GM18507 (cell line): ENCODE measurements at places on chromosomes 1 and 21.

GRCh38 chr1:184075055-184076029, 23.8 kb downstream of the TSEN15 start:
- DNase-seq, result no peak

DNA sequence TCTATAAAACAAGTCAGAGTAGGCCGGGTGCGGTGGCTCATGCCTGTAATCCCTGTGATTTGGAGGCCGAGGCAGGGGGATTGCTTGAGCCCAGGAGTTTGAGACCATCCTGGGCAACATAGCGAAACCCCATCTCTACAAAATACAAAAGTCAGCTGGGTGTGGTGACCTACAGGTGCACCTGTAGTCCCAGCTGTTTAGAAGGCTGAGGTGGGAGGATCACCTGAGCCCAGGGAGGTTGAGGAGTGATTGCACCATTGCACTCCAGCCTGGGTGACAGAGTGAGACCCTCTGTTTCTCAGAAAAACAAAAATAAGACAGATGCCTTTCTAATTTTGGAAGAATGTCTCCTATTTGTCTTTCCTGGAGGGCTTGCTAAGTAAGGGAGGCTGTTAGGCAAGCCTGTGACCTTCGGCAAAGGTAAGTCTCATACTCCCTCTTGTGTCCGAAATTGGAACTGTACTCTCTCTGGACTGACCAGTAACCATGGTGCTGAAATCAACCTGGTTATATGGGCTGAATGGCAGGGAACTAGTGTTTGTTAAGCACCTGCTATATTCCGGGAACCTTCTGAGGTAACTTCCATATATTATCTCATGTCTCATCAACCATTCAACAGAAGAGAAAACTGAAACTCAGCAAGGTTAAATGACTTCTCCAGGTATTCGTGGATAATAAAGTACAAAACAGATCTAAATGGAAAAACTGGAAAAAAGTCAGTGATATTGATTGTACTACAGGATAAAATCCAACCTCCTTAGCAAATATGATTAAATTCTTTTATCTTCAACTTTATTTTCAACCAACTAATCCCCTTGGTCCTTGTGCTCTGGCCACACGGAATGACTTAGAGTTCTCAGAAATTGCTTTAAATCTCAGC, 11.8 kb upstream of the RAB3B start:
- DNase-seq, result peak; percentile 70

DNA sequence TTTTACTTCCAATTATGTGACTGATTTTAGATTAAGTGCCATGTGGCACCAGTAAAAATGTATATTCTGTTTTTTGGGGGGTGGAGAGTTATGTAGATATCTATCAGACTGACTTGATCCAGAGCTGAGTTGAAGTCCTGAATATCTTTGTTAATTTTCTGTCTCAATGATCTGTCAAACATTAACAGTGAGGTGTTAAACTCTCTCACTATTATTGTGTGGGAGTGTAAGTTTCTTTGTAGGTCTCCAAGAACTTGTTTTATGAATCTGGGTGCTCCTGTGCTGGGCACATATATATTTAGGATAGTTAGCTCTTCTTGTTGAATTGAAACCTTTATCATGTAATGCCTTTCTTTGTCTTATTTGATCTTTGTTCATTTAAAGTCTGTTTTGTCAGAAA, 276.5 kb upstream of the USP25 start:
- DNase-seq, result no peak

DNA sequence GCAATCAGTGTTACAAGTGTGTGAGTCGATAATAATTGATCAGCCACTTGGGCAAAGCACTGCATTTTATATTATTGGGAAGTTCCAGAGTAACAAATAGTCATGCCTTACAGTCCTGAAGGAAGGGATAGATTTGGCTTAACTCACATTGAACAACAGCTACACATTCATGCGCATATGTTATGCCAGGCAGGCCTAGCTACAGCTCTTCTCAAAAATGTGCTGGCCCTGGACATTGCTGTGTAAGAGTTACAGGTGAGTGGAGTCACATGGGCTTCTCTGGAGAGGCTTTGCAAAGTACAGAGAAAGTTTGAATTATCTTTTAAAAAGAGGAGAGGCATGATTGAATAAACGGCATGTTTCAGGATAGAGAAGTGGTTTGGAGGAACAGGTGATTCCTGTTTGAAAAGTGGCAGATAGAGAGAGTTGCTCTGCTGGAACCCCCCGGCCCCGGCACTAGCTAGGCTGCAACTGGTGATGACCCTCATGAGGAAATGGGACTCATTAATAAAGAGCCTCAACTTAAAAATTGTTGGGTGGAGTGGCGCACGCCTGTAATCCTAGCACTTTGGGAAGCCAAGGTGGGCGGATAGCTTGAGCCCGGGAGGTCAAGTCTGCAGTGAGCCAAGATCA, 200.6 kb downstream of the CRB1 start:
- no peak for DNase-seq

- DNase-seq, result no peak
Observed at GRCh38 chr1:90192408-90192807, 197.5 kb downstream of the ZNF326 start.

GRCh38 chr1:67137307-67137753, 2.6 kb upstream of the C1orf141 start:
- no peak for DNase-seq
